ENCODE measurements at places on chromosomes 3 and 15.
A peak's percentile ranks its signal among the peaks of the same experiment; 100 is the strongest.

DNA sequence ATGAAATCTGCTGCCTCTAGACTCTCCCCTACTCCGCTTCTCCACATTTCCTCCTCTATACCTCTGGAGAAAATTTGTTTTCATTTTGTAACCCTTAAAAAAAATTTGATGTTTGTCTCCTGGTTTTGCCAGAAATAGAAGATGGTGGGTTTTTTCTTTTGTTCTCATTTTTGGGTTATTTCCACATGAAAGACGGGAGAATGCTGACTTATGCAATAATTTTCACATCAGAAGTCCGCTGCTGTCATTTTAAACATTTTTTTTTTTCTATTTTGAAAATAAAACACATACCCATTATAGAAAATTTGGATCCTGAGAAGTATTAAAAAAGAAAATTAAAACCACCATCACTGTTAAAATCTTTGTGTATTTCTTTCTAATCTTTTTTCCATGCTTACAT is 320.8 kb upstream of the NR2E3 start:
- no peak for DNase-seq

- no peak for DNase-seq
Observed at GRCh38 chr15:89399238-89400115, 64.9 kb upstream of the POLG start.

DNA sequence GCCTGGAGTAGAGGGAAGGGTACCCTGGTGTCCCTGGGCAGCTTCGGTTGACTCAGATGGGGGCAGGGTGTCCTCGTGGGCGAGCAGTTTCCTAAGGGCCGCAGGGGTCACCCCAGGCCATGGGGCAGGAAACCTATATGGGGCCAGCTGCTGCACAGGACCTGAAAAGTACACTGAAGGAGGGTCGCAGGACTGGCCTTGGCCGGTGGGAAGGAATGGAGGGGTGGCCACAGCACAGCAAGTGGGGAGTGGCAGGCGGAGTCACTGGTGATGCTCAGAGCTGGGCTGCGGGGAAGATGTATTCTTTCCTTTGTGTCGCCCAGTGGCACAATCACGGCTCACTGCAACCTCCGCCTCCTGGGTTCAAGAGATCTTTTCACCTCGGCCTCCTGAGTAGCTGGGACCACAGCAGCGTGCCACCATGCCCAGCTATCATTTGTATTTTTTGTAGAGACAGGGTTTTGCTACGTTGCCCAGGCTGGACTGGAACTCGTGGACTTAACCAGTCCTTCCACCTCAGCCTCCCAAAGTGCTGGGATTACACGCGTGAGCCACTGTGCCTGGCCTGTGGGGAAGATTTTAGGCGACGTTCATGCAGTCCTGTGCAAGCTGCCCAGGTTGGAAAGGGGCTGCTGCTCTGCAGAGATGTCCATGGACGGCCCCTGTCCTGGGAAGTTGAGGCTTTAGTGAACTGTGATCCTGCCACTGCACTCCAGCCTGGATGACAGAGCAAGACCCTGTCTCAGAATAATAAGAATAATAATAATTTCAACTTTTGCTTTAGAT is 57.2 kb downstream of the EFCAB12 start:
- no peak for DNase-seq

- DNase-seq: no peak
Observed at GRCh38 chr15:74773731-74774252, 8.1 kb upstream of the CSK start.

DNA sequence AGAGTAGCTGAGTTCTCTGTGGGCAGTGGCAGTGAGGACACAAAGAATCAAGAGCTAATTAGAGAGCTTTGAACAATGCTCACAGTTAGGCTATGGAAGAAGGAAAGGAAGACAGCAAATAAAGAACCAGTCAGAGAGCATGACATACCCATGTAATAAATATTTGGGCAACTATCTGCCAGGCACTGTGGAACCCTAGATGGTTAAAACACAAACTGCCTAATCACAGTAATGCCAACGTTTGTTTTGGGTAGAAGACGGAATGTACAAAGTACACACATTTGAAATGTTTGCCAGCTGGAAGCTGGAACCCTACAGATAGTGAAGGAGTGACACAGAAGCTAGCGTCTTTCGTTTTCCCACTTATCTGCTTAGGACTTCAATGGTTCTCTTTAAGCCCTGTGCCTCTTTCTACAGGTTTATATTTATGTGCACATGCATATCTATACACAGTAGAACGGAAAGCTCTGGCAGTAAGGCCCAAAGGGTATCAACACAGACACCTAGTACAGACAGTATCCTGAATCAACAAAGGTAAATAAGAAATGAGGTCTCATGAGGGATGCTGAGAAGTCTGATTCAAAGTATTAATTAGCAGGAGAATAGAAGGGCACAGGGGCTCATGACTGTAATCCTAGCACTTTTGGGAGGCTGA is 44.6 kb downstream of the ANKRD28 start:
- no peak for DNase-seq

GRCh38 chr15:47135267-47135666 is 582.0 kb upstream of the SEMA6D start:
- no peak for DNase-seq

GRCh38 chr3:178169421-178169820 is 366.8 kb upstream of the KCNMB2 start:
- no peak for DNase-seq

- no peak for DNase-seq
Observed at GRCh38 chr3:72380193-72380592, 468.1 kb downstream of the SHQ1 start.

GRCh38 chr3:10085738-10086137 is 22.3 kb downstream of the FANCD2OS start:
- DNase-seq: no peak

DNA sequence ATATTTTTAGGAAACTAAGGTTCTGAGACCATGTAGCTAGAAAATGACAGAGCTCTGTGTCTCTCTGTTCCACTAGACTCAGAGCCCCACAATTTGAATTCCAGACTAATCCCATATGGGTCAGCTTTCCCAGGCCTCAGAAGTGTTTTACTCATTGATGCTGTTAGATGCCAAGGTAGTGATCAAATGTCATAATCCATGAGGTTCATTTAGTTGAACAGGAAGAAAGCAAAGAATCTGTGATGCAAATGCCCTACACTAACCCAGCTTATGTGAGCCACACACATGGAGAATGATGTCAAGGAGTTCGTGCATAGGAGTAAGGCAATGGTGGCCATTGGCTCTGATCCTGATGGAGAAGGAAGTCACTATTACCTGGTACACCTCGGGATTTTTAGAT is 363.4 kb upstream of the RARB start:
- DNase-seq: no peak

GRCh38 chr3:183515968-183516851 is 39.3 kb downstream of the KLHL6 start:
- peak; percentile 33 for DNase-seq

DNA sequence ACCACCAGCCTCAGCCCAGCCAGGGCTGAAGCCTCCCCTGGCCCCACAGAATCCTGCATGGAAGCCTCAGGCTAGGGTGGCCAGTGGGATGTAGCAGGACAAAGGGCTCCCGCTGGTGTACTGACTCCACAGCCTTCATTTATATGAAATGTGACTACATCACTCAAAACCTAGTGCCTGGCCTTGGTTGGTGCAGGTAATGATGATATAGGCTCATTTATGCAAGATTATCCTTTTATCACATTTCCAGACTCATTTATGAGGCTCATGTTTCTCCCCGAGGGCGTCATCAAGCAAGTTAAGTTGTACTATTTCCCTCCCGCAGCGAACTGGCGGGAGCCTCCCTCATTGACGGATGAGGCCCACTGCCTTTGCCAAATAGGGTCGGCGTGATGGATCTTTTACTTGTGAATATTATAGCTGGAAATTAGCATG is 179.1 kb upstream of the SMAD3 start:
- no peak for DNase-seq

DNA sequence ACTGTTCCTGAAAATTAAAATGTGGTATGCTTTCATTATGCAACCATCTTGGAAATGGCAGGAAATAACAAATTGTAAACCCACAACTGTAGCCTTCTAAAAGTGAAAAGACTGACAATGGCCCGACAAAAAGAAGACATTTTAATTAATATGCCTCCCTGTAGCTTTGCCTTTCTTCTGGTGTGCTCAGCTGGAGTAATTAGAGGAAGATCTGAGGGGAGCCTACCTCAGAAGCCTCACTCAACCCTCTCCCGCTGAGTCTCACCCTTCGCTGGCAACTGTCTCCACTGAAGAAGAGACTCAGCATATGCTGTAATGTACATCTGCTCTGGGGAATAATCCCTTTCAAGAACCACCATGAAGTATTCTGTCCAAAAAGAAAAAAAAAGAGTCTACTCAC is 104.7 kb upstream of the SETMAR start:
- DNase-seq: no peak

DNA sequence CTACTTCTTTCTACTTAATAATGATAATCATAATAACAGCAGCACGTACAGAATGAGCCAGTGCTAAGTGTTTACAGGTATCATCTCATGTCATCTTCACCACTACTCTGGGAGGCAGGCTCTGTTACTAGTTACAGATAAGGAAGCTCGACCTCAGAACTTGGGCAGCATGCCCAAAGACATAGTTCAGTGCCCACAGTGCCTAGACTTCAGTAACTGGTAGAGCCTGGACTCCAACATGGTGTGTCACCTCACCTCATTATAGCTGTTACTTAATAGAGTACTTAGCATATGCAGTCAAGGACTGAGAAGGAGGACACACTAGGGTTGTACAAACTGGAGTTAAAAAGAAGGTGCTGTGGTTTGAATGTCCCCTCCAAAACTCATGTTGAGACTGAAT is 7.6 kb downstream of the GADL1 start:
- DNase-seq: no peak

GRCh38 chr3:170897978-170898377 is 10.5 kb downstream of the EIF5A2 start:
- DNase-seq: no peak

DNA sequence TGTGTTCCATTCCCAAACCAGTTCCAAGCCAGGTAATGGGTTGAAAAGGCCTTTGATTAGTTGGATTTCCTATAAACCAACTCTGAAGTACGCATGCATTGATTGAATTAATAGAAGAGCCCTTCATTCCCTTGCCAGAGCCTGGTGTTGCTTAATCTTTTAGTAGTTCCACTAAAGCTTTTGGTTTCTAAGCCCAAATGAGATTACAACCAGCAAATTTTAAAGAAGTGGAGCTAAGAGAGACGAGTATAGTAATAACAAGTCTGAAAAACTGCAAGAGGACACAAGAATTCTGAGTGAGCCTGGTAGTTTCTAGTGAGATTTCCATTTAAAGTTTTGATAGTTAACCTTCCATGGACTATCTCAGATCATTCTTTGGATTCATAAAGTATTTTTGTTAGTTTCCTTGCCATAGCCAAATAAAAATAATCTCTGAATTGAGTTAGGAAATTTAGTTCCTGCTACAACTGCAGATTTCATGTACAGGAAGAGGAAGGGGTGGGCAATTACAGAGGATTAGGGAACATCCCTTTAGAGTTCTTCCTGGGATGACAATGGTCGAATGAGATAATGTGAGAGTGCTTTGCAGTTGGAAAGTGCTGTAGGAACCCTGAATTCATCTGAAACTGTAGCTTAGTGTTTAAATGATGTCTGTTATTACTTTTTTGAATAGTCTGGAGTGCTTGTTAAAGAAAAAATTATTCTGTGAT is 136.8 kb downstream of the FNDC3B start:
- DNase-seq: no peak

- DNase-seq: no peak
Observed at GRCh38 chr15:49415638-49416037, 7.4 kb upstream of the FGF7 start.

GRCh38 chr3:149894205-149894604 is 76.5 kb downstream of the PFN2 start:
- DNase-seq: no peak

- DNase-seq: no peak
Observed at GRCh38 chr15:99590913-99591646, 25.3 kb downstream of the MEF2A start.

DNA sequence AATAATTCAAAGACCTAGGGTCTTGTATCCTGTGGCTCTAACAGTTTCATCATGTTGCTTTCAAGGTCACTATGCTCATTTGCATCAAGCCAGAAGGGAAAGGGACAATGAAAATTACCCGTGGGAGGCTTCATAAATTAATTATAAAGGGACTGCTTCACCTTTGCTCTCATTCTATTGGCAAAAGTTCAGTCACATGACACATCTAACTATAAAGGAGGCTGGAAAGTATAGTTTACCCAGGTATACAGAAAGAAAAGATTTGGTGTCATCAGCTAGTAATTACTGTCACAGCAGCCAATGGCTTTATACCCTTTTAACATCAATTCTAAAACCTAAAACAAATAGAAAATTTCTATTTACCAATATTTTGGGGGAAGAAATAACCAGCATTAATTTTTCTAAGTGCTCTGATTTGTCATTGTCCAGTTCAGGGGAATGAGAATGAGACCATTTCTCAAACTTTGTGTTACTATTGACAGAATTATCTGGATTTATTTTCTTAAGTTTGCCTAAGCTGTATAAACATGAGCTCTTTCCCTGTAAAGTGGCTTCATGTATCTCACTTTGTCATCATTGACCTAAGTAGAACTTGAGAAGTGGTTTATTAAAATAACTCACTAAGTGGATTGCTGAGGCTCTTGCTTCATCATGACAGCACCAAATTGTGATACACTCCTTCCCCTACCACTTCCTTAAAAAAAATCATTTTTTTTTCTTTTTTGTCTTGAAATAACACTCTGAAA is 257.7 kb upstream of the PEX5L start:
- DNase-seq: no peak

GRCh38 chr15:31477301-31477700 is 150.7 kb downstream of the KLF13 start:
- DNase-seq: no peak

DNA sequence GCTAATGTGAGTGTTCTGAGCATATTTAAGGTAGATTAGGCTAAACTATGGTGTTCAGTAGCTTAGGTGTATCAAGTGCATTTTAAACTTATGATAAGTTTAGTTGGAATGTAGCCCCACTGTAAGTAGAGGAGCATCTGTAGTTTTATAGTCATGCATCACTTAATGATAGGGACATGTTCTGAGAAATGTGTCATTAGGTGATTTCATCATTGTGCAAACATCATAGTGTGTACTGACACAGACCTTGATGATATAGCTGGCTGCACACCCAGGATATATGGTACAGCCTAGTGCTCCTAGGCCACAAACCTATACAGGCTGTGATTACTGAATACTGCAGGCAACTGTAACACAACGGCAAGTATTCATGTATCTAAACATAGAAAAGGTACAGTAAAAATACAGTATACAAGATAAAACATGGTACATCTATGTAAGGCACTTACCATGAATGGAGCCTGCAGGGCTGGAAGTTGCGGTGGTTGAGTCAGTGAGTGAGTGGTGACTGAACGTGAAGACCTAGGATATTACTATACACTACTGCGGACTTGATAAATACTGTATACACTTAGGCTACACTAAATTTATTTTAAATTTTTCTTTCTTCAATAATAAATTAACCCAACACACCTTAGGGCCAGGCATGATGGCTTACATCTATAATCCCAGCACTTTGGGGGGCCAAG is 17.9 kb downstream of the DNAH1 start:
- no peak for DNase-seq

Data from activated naive CD4-positive, alpha-beta T cell (primary cell).